ENCODE measurements at places on chromosomes 5 and 9.

- DNase-seq = no peak
Observed at GRCh38 chr9:120265791-120266190, 314.2 kb downstream of the CDK5RAP2 start.

- no peak for DNase-seq
Observed at GRCh38 chr5:172585114-172585513, 55.9 kb upstream of the NEURL1B start.

- no peak for DNase-seq
Observed at GRCh38 chr9:36389590-36389989, 10.5 kb downstream of the RNF38 start.

- no peak for DNase-seq
Observed at GRCh38 chr5:77990020-77990419, 213.9 kb upstream of the TBCA start.

DNA sequence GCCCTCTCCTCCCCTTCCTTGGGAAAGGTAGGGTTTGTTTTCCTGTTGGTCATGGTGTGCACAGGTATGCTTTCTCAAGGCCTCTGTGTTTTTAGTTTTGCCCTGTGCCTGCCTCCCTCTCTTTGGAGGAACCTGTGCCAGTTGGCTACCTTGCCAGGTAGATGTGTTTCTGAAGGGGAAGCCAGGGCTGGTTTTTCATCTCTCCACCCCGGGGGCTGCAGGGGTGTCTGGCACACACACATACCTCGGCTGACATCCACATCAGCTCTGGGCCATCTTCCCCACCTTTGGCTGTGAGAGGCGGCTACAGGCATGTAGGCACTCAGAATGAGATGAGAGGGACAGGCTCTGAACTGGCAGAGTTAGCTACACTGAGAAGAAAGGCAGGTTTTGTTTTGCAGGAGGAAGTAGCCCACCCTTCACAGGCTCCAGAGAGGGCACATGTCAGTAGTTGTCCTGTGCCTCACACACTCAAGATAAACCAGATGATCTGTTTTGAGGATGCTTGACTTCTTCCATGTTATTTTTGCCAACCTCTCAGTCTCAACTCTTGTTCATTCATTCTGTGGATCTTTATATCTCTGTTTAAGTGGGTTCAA is 9.7 kb downstream of the RGMB start:
- no peak for DNase-seq

DNA sequence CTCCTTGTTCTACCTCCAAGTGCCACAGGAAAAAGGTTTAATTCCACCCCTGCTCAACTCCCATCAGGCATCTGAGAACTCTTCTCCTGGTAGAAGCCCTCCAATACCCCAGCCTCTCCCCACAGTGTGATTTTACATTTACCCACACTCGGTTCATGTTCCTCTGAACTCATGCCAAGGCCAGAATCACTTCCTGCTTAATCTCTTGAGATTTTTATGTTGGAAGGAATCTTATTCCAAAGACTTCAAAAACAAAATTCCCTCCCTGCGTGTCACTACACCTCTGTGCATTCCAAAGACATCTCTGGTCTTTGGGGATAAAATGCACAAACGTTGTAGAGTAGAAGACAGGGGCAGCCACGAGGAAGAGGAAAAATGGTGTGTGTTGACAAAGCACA is 186.8 kb downstream of the ACTL7B start:
- no peak for DNase-seq

GRCh38 chr5:77230727-77231470 is 20.4 kb downstream of the PDE8B start:
- DNase-seq = no peak

- no peak for DNase-seq
Observed at GRCh38 chr9:16331031-16331430, 539.4 kb downstream of the BNC2 start.

GRCh38 chr9:12922224-12922866 is 147.5 kb downstream of the LURAP1L start:
- no peak for DNase-seq

- DNase-seq = no peak
Observed at GRCh38 chr5:108919591-108920326, 172.1 kb downstream of the FER start.

DNA sequence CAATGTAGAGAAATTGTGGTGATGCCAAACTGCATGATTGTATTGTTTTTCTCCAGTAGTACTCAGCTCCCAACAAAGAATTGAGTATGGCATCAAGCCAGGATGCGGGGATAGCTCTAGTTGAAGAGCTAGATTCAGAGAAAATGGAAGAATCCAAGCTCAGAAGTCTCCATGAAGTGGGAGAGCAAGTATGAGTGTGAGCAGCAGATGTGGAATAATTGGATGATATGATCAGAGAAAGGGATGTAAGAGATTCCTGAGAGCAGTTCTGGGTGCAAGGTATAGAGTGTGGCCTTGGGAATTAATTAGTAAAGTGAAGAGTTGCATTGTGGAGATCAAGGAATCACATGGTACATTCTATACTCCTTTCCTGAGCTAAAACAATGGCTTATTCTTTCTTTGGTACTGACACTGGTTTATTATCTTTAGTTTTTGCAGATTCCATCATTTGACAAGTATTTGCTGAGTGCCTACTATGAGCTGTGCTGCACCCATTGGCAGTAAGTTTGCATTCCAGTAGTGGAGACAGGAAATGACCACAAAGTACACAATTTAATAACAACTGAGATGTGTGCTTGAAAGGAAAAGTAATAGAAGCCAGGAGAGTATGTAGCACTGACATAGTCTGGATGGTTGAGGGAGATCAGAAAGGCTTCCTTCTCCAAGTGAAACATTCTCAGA is 177.1 kb downstream of the CPLANE1 start:
- DNase-seq = no peak

GRCh38 chr9:16543686-16544085 is 326.8 kb downstream of the BNC2 start:
- DNase-seq = no peak

DNA sequence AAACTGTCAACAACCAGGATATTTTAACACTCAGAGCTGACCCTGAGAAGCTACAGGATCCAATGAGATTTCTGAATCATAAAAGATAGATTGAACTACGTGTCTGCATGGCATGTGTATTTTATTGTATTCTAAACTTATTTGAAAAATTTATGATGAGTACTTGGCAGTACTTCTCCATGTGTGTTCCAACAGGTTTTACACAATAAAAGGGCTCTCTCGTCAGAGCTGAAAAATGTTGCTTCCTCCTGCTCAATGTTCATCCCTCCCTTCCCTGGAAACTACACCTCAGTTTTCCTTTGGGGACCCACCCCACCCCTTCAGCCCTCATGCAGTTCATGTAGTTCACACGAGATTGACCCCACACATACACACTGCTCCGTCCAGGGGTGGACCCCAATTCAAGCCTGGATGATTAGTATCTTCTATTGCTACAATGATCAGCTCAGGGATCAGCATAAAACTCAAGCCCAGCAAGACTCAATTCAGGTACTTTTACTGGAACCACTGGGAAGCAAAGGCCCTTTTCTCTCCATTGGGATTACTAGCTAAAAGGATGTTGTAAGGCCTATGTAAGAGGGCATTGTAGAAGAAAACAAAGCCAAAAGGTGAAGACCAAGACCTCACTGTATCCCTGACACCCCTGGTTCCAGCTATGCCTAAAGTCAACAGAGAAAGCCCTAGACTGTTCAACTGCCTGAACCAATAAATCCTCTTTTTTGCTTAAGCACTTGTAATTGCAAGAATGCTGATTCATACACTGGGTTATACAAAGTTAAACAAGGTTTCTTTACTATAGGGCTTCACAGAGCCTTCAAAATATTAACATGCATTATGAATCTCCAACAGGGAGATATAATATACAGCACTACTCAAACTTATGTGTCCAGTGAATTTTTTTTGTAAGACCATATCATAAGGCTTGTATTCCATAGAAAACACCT is 112.6 kb downstream of the SAXO1 start:
- no peak for DNase-seq

DNA sequence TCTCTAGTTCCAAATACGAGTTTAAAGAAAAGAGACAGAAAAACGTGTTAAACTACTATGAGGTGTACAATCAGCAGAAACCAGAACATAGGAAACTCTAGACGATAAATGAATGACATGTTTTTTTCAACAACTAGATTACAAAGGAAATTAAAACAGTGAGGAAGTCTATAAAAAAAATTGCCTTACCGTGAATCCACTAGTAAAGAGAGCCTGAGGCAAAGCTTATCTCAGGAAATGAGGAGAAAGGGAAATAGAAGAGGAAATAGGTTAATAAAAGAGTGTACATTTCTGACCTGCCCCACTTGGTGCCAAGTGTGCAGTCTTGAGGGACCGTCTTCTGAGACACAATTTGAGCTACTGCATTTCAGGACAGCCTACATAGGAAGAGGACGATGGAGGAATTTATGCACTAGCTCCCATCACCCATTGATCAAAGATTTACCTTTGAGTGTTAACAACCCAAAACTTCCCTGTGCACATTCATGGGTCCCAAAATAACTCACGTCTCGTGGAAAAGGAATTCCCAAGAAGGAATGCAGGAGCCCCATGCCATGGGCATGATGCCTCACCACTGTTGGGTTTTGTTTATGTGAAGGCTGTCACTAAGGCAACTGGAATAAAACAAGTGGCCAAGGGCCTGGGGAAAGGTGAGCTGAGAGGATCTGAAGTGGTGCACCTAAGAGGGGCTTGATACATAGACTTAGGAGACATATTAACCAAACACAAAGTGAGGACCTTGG is 53.6 kb upstream of the SLC1A3 start:
- DNase-seq = no peak

DNA sequence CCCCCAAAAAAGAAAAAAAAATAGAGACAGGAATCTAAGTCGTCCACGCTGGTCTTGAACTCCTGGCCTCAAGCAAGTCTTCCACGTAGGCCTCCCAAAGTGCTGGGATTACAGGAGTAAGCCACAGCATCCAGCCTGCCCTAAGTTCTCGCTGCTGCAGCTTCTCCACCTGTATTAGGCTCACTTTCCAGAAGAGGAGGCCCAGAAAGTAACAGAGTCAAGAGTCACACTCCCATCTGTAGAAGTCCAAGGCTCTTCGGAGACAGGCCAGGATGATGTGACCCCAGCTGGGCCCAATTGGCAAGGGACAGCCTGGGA is 1.8 kb downstream of the EEIG1 start:
- DNase-seq = no peak

- DNase-seq = no peak
Observed at GRCh38 chr9:114538241-114538640, 33.0 kb upstream of the WHRN start.

GRCh38 chr5:142388696-142389095 is 63.9 kb upstream of the SPRY4 start:
- DNase-seq = no peak

DNA sequence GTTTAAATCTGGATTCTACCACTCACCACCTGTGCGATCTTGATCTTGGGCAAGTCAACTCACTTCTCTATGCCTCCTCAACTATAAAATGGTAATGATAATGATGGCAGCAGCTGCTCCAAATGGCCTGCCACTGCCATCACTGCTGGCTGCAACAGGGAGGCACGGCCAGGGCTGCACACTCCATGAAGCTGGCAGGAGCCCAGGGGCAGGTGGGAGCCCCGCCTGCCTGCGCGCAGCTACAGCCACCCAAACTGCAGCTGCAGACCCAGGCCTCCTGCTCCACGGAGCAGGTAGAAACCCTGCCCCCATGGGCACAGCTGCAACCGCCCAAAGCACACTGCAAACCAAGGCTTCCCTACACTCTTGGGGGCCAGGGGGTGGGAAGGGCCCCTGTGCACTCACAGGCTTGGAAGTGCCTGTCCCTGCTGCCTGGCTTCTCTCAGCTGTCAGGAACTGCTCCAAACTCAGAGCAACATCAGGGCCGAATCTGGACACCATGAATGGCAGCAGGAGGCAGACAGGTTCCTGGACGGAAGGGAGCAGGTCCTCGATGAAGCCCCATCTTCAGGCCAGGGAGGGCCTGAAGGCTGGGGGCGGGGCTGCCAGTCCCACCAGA is 57.6 kb downstream of the PRELID2 start:
- no peak for DNase-seq

DNA sequence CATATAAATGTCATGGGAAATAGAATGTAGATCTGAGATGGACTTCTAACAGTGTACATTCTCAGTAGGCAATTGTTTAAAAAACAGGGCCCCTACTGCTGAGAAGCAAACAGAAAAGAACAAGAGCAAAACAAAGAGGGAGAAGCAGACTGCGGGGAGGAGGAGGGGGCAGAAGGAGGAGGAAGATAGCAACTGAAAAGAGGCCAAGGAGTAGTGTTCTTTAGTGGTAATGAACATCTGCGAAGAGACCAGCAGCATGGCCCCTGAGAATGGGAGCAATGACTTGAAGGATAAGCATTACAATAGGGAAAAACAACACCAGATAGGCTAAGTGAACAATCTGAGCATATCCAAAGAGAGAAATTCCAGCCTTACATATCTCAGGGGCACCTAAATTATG is 36.8 kb downstream of the HAPLN1 start:
- no peak for DNase-seq

GRCh38 chr9:137912671-137913070 is 35.1 kb downstream of the CACNA1B start:
- DNase-seq = no peak

GRCh38 chr5:146967646-146968045 is 89.1 kb upstream of the PPP2R2B start:
- no peak for DNase-seq

- no peak for DNase-seq
Observed at GRCh38 chr5:10457682-10458574, 16.2 kb downstream of the ROPN1L start.

GRCh38 chr9:121550569-121551512 is 51.2 kb upstream of the GGTA1 start:
- DNase-seq = peak; percentile 45

DNA sequence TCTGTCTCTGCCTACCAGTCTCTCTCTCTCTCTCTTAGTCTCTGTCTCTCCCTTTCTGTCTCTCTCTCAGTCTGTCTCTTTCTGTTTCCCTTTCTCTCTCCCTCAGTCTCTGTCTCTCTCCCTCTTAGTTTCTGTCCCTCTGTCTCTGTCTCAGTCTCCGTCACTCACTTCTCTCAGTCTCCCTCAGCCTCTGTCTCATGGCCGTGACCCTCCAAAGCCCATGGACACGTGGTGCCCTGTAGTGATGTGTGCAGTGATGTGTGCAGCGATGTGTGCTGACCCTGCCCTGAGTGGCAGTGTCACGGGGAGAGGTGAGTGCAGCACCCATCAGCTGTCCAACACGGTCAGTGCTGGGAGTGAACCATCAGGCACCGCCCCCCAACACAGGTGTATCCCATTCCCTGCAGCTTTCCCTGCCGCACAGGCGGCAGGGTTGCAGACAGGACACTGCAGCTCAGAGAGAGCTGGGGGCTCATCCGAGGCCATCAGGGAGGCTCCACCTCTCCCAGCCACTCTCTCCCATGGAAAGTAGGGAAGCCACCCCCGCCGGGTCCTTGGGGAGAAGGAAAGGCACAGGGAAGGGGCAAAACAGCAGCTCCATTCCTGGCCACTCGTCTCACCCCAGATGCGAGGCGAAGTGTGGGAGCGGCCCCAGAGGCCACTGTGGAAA is 794 bp upstream of the LRRC14B start:
- DNase-seq = no peak

DNA sequence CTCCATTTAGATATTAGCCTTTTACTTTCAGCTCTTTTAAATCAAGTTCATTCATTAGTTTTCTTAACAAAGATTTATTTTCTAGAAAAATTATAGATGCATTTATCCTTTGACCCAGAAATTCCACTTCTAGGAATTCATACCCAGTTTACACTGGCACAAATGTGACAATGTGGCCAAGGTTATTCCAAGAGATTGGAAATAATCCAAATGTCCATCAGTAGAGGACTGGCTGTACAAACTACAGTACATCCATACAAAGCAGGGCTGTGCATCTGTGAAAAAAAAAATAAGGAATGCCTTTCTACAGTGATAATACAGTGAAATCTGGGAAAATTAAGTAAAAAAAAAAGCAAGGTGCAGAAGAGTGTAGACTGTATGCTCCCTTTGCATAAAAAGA is 149.2 kb downstream of the GABBR2 start:
- no peak for DNase-seq
